ENCODE measurements at places on chromosomes 6 and 20.

- DNase-seq: no peak
Observed at GRCh38 chr6:80129485-80129884, 23.0 kb downstream of the BCKDHB start.

DNA sequence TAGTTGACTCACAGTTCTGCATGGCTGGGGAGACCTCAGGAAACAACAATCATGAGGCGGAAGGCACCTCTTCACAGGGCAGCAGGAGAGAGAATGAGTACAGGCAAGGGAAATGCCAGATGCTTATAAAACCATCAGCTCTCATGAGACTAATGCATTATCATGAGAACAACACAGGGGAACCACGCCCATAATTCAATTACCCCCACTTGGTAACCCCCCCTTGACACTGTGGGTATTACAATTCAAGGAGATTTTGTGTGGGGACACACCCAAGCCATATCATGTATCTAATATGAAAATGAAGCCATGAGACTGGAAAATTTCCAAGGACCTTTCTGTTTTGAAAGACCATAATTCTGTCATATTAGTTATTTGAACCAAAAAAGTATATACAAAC, 342.4 kb upstream of the PLCB4 start:
- DNase-seq: no peak

DNA sequence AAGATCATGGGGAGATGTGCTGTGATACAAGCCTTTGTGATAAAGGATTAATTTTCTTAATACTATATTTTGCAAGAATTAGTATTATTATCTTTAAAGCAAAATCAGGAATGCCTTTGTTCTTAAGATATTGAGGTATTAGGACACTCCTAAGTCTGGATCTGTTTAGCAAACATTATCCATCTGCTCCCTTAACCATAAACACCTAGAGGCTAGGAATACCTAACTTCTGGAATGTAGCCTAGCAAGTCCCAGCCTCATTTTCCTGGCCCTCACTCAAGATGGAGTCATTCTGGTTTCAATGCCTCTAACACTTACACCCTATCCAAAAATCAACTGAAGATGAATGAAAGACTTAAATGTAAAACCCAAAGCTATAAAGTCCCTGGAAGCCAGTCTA, 106.3 kb upstream of the GJE1 start:
- DNase-seq: no peak

DNA sequence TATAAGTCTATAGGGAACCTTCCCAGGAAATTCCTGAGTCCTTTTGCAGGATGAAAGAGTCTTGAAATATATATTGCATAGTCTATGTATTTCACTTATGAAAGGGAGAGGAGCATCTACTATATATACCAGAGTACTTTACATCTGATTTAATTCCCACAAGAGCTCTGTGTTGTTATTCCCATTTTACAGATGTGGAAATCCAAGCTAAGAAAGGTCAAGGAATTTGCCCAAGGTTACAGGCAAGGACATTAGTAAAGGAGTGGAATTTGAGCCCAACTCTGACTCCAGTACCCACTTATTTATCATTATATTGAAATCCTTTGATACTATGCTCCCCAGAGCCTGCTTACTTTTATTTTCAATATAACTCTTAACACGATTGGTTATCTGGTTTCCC, 2.6 kb downstream of the SESN1 start:
- DNase-seq: no peak

DNA sequence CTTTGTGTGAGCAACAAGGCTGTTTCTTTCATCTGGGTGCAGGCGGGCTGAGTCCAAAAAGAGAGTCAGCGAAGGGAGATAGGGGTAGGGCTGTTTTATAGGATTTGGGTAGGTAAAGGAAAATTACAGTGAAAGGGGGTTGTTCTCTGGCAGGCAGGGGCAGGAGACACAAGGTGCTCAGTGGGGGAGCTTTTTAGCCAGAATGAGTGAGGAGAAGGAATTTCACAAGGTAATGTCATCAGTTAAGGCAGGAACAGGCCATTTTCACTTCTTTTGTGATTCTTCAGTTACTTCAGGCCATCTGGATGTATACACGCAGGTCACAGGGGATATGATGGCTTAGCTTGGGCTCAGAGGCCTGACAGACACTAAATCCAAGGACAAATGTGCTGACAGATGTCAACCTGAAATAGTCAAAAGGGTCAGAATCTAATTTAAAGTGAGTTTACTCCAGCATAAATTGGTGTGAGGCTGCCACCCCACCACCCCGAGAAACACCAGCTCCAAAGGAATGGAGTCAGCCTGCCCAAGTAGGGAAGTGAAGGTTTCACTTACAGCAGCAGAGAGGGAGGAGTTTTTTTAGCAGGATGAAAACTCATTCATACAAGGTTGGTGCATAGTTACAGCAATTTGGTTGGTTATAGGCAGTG, 560.0 kb upstream of the CDH4 start:
- DNase-seq: no peak

- DNase-seq: no peak
Observed at GRCh38 chr6:82836022-82836575, 229.5 kb downstream of the UBE3D start.

- peak; percentile 77 for DNase-seq
Observed at GRCh38 chr20:31841928-31842327, 3.5 kb downstream of the FOXS1 start.

GRCh38 chr20:58650181-58650775, 805 bp upstream of the STX16 start:
- no peak for DNase-seq

DNA sequence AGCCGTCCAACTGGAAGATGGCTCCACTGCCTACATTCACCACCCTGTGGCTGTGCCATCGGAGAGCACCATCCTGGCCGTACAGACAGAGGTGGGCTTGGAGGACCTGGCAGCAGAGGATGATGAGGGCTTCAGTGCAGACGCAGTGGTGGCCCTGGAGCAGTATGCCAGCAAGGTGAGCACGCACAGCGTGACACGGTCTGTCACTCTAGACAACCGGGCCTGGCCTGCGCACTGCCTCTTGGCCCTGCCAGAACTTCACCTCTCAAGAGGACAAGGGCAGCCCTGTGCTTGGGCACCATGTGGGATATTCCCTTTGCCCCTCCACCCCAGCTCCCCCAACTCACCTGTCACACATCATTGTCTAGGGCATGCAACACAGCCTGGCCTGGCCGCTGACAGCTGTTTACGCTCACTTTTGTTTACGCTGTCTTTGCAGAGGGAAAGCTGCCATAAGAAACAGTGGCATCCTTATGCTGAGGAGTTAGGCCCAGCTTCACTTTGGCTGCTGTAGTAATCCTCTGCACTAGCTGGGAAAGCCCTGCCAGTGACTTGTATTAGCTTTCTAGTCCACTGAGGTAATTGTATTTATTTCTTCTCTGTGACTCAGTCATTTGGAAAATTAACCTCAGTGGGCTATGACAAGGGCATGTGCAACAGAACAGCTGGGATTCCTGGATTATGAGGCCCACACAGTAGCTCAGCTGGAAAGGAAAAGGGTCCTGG, 9.8 kb upstream of the DEF6 start:
- no peak for DNase-seq

DNA sequence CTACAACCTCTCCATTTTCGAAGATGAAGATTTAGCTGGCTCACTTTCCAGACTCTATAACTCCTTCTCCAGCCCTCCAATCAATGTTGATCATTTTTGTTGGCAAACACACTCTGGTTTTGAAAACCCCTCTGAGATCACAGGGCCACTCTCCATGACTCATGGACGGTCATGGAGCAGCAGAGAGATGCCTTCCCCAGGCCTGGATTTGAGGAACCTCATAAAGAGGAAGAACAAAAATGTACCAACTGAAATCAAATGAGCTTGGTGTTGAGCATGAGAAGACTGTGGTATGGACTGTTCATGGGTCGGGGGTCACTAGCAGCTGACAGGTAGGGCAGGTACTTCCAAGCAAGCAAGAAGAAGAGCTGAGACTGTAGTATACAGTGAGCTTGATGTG, 112.8 kb upstream of the INSM1 start:
- no peak for DNase-seq

GRCh38 chr6:7051780-7052442, 55.9 kb upstream of the RREB1 start:
- peak; percentile 49 for DNase-seq

DNA sequence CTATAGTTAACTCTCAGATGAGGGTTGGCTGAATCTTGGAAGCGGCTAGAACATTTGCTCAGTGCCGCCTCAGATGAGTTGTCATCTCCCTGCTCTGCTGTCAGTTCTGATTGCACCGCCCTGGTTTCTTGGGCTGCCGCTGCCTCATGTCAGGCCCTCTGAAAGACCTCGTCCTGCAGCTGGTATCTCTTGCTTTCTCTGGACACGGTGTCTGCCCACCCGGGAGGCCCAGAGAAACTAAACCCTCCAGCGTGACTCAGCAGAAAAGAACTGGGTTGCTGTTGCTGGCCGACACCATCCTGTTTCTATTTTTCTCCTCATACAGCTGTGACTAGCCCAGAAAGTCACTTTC, 355.4 kb downstream of the CD83 start:
- peak; percentile 39 for DNase-seq

- no peak for DNase-seq
Observed at GRCh38 chr6:8468552-8469356, 33.4 kb upstream of the SLC35B3 start.

DNA sequence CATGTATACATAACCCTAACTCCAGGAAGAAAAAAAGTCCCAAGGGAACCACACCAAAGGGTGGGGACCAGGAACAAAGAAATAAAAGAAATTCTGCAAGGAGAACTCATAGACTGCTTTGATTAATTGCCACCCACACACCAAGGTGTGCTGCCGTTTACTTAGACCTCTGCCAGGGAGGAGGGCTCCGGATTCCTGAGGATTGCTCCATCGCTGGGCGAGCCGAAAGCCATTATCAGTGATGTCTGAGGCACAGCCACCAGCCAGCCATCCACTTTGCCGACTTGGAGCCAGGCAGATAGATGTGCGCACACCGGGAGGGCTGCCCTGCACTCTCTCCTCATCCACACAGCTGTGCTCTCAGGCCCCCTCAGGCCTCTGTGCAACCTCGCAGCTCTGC, 272.7 kb upstream of the FOXQ1 start:
- no peak for DNase-seq

- peak; percentile 78 for DNase-seq
Observed at GRCh38 chr6:108133594-108134179, 32.1 kb upstream of the NR2E1 start.

DNA sequence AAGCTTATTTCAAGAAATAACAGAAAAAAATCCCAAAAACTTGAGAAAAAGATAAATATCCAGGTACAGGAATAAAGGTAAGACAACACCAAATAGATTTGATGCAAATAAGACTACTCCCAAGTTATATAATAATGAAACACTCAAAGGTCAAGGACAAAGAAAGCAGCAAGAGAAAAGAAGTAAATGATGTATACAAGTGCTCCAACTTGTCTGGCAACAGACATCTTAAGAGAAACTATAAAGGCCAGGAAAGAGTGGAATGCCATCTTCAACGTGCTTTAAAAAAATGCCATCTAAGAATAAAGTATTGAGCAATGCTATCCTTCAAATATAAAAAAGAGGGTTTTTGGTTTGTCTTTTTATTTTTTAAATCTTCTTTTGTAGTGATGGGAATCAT, 54.2 kb downstream of the REV3L start:
- DNase-seq: no peak

DNA sequence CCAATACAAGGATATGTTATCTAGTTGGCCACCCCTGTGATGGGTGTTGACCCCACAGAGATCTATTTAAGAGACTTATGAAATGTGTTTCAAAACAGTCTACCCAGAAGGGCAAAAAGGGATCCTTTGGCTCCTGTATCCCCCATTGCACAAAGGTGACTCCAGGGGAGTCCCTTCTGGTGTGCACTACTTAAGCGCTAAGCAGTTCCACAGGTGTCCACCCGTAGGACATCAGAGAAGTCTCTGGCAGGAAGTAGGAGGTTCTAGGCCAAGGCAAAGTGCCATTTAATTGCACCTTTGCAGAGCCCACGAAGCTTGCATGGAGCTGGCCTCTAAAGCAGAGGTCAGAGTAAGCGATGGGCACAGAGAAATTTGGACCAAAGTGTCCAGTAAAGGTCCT, 147.7 kb downstream of the MRPL14 start:
- DNase-seq: no peak

GRCh38 chr20:6613280-6613861, 154.1 kb upstream of the BMP2 start:
- no peak for DNase-seq

GRCh38 chr6:17450832-17451231, 57.4 kb downstream of the CAP2 start:
- no peak for DNase-seq

DNA sequence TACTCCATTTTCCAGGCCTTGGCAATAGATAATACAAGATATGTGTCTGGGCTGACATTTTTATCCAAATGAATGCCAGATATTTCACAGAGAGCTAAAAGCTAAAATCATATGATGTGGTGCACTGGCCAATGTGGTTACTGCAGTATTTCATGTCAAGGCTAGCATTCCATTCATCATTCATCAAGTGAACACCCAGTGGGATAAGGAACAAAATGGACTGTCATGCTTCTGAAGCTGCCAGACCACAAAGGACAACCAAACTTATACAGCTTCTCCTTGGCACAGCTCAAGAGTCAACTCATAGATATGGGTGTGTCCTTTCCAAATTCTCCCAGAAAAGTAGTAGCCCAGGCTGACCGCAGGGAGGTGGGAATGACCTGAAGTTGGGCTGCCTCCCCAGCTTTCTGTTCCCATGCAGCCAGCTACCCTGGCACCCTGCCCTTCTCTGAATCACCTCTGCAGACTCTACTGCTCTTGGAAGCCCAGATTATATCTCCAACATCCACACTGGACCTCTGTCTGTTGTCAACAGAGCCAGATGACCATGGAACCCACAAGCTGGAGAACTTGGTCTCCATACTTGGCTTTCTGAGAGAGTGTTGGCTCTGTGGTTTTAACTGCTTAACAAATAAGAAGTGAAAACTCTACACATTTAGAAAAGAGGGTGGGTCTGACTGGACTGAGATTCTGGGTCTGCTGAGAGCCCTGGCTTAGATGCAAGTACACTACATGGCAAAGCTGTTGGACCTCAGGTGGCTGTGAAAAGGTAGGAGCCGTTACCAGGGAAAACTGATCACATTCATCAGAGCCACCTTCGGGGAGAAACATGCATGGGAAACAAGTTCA, 122.8 kb downstream of the ALDH8A1 start:
- peak; percentile 71 for DNase-seq

GRCh38 chr6:77143659-77144447, 319.4 kb downstream of the HTR1B start:
- DNase-seq: no peak

- DNase-seq: peak; percentile 60
Observed at GRCh38 chr20:46174469-46175126, 56.5 kb downstream of the CD40 start.

- no peak for DNase-seq
Observed at GRCh38 chr6:24780206-24780605, 5.5 kb downstream of the GMNN start.

DNA sequence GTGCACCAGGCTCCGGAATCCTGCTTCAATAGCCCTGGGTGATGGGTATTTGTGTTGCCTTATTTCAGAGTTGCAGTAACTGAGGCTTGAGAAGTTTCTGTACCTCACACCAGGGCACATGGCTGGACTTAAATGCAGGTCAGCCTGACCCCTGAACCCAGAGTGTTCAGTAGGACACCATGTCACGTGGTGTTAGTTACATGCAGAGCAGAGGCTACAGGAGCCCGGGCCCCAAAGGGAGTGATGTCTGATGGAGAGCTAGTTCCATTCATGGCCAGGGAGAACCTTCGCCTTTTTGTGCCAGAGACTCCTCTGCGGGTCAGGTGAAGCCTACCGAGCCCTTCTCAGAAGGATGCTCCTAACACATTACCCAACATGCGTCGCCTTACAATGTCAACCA, 161.4 kb upstream of the CST7 start:
- no peak for DNase-seq

GRCh38 chr6:166029506-166029905, 138.1 kb downstream of the TBXT start:
- DNase-seq: no peak

Measured in hepatic stellate cell (primary cell).